ENCODE measurements at places on chromosomes 7 and 10. TPM values are rescaled to one million over a fixed set of nuclear protein-coding genes. Genes with fewer than 3 reads are reported as not detected.

DNA sequence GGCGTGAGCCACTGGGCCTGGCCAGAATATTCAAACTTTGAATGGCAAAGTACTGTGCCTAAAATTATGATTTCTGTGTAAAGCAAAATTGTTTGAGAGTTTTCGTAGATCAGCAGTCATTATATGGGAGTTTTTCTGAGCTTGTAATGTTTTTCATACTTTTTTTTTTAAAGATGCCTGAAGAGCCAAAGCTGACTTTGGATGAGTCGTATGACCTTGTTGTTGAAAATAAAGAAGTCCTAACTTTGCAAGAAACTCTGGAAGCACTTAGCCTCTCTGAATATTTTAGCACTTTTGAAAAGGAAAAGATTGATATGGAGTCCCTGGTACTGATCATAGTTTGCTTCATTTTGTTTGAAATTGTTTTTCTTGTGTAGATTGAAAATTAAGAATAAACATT, 26.7 kb downstream of the SEC23IP start:
- DNase-seq: no peak

DNA sequence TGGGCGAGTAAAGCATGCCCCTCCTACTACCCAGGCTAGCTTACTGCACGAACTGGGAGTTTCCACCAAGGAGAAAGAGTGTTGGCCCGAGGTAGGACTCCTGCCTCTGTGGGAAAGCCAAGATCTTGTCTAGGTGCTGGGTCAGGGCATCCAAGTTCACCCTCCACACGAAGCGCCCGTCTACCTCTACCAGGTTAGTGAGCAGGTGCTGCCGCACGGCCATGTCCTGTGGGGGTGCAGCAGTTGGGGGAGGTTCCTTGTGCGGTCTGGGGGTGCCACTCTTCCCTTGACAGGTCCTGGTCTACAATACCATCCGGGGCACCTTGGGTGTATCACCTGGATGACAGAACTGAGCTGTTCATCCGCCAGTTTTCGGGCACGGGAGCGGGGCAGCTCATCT, 1.7 kb downstream of the ABHD11 start:
- no peak for DNase-seq

DNA sequence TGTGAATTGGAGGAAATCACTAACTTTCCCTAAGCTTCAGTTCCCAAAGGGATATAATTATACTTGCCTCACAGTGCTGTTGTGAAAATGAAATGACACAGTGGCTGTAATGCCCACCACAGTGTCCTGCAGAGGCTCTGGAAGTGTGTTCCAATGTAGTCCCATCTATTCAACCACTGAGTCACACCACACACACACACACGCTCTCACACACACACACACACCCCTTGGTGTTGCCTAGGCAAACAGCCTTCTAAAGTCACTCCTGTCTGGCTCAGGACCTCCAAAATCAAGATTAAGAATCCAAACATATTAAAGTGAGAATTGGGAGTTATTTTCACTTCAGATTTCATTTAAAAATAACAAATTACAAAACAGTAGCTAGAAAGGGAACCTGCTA, 73.3 kb downstream of the NRCAM start:
- DNase-seq: no peak

DNA sequence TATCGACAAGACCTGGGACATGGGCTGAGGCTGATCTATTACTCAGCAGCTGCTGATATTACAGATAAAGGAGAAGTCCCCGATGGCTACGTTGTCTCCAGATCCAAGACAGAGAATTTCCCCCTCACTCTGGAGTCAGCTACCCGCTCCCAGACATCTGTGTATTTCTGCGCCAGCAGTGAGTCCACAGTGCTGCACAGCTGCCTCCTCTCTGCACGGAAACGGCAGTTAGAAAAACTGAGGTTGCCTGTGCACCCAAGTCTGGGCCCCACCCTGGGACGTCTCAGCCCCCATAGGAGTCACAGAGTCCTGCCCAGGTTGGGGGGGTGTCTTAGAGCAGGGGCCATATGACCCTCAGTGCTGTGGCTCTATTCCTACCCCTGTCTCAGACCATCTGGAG, 167.4 kb upstream of the PRSS58 start:
- DNase-seq: no peak

DNA sequence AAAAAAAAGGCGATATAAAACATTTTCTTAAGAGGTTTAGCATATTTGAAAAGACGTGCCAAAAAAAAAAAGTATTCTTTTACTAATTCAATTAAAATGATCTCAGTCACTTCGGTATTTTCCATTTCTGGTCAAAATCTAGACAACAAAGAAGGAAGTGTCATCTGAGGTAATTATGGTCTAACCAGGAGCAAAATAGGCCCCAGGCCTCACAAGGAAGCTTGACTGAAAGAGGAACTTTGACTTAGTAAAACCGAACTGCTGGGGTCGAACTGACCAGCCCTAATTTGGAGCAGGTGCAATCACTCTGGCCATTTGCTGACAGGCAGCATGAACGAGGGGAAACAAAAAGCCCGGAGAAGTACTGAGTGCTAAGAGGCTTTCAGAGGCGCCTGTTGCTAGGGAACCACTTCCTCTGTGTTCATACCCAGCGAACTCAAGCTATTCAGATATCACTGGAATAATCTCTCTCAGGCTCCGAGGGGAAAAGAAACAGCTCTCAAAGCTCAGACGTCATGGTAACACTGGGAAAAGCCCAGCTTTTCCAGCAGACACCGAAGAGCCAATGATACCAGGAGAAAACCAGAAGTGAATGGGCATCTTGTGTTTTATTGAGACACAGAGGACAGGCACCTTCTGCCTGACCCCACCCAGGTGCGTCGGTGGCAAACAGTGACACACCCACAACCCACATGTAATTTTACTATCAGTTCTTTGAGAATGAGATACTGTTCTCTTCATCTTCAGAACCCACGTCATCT, 126.5 kb downstream of the FAM107B start:
- peak; percentile 84 for DNase-seq

DNA sequence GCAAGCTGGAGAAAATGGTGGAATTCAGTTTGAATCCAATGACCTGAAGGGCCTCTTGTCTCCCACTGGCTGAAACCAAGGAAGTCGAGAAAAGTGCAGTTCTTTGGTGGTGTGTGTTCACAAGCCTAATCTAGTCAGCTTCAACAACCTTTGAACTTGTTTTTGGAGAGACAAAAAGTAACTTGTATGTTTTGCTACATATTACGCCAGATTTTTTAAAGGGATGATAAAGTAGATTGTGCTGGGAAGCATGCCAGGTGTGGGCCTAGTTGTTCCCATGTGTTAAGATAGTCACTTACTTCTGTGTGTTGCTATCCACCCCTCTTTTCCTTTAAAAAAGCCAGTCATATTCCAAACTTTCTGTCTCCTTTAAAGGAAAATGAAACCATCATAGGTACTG, 79.7 kb upstream of the FAM3C start:
- DNase-seq: no peak

- no peak for DNase-seq
Observed at GRCh38 chr7:144818511-144818910, 17.3 kb downstream of the TPK1 start.

DNA sequence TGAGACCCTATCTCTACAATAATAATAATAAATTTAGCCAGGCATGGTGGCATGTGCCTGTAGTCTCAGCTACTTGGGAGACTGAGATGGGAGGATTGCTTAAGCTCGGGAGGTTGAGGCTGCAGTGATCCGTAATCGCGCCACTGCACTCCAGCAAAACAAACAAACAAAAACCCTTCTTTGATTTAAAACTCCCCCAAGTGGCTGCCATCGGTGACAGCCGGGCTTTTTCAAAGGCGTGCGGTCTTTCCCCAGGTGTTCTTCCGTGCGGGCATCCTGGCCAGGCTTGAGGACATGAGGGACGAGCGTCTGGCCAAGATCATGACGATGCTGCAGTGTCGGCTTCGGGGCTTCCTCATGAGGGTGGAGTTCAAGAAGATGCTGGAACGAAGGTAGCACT, 1.9 kb upstream of the MYH16 start:
- no peak for DNase-seq

GRCh38 chr7:476736-477360, 42.8 kb downstream of the PDGFA start:
- peak; percentile 74 for DNase-seq

DNA sequence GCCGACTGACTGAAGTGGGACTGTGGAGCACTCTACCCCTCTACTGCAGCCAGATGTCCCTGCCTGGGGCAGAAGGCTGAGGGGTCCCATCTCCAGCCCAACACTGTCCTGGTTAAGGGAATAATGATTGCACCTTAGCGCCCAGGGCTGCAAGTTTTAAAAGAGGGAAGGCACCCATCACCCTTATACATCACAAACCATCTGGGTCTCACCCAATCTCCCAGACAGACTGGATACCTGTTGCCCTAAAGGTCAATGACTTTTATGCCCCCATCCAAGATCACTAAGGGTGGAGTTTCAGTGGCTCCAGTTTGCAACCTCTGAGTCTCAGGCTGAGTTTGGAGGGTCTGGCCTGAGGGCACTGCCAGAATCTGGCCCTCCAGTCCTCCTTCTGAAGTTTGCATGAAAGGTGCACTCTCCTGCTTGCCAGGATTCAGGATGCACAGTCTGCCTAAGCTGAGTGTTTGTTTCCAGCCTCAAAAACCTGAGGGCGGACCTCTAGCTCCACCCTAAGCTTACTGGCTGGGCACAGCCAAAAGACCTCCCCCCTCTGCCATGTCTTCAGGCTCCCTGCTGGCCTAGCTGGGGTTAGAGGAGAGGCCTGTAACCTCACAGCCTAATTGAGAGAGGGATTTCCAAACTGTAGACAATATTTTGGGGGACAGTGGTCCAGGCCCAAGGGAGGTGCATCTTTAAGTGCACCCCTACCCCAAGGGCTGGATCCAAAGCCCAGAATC, 2.5 kb upstream of the EMX2 start:
- no peak for DNase-seq

DNA sequence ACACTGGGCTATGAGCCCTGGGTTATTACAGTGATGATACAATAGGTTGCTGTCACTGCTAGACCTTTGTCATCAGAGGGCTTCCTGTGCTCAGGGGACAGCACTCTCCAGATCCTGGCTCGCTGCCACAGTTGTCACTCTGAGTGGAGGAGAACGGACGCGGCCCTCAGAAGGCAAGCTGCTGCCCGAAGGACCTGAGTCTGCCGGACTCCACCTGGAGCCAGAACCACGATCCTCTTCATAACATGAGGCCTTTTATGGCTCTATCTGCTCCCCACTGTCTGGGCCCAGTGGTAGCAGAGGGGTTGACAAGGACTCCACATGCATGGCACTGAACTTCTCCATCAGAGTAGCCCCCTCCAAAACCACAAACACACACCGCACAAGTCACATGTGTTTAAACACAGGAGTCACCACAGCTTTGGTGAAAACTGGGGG, 94.7 kb upstream of the EFCAB10 start:
- DNase-seq: peak; percentile 76

- no peak for DNase-seq
Observed at GRCh38 chr10:78852466-78853240, 216.1 kb upstream of the ZMIZ1 start.

DNA sequence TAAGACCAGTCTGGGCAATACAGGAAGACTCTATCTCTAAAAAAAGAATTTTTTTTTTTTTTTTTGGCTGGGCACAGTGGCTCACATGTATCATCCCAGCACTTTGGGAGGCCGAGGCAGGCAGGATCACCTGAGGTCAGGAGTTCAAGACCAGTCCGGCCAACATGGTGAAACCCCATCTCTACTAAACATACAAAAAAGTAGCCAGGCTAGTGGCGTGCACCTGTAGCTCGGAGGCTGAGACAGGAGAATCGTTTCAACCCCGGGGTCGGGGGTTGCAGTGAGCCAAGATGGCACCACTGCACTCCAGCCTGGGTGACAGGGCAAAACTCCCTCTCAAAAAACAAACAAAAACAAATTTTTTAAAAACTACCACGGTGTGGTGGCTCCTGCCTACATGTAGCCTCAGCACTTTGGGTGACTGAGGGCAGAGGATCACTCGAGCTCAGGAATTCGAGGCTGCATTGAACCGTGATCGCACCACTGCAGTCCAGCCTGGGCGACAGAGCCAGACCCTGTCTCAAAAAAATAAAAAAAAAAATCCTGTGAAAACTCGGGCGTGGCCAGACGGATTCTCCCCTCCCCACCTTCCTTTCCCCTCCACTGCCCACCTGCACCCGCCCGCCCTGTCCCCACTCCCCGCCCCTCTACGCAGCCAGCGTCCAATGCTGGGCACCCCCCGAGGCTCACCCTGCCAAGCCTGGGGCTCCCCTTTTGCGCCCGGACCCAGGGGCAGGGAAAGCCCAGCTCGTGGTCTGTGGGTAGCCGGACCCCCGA, 745 bp upstream of the ORAI2 start:
- no peak for DNase-seq

DNA sequence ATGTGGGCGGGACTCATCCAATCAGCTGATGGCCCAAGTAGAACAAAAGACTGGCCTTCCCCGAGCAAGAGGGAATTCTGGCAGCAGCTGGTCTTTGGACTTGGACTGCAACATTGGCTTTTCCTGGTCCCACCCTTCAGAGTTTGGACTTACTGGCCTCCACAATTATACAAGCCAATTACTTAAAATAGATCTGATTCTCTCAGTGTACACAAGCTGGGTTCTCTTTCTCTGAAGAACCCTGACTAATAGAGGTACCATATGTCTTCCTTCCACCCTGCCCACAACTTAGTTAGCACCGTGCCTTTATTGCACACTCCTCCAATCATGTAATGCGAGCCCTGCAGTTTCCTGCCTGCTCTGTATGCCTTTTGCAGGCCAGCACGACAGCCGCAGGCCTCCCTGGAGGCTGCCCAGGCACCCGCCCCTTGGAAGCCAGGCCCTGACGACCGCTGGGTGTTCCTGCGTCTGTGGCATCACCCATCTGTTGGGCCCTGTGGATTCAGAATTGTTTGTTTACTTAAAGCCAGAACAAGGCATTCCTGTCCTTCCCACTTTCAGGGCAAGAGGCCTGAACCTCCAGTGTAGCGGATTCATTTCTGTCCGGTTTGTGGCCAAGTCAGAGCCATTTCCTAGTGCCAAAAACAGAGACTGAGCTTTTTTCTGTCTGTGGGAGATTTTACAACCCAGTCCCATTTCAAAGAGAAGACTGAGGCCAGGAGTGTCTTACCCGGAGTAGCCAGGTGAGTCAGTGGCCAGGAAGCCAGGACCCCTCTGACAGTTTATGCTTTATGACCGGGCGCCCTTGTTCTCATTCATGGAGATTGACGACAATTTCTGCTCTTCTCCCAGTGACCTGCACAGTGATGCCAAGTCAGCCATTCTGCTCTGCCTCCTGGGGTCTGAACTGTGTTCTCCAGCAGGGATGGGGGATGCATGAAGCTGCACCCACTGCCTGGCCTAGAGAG, 968 bp upstream of the INMT start:
- DNase-seq: peak; percentile 94

DNA sequence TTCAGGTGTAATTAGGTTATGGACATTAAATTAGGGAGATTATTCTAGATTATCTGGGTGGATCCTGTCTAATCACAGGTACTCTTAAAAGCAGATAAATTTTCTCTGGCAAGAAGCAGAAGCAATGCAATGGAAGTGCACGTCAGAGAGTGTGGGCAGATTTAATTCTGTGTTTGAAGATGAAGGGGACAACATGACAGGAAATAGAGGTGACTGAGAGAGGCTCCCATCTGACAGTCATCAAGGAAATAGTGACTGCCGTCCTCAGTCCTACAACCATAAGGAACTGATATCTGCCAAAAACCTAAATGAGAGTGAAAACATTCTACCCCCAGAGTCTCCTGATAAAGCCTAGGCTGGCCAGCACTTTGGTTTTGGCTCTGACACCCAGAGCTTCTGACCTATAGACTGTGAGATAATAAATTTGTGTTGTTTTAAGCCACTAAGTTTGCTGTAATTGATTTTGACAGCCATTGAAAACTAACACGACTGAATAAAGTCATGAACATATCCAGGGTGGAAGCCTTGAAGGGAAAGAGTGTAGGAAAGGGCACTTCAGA, 30.5 kb upstream of the DDX50 start:
- no peak for DNase-seq

PAPOLB gene
- total RNA-seq: 0.19 TPM

ANKRD7 gene
- 0.48 TPM for total RNA-seq

PDE6C gene
- total RNA-seq: not detected

ZC3HAV1L gene
- 10.9 TPM for total RNA-seq

PPIF gene
- 23.9 TPM for total RNA-seq

CALY gene
- total RNA-seq: not detected

Measured in posterior vena cava (tissue), 2 donors.